ENCODE measurements at places on chromosomes 7 and 10. TPM values are rescaled to one million over a fixed set of nuclear protein-coding genes. Genes with fewer than 3 reads are reported as not detected.

The DNA2 gene
- polyA plus RNA-seq: 3.9 TPM

The PTPN20 gene
- not detected for polyA plus RNA-seq

The TMEM270 gene
- not detected for polyA plus RNA-seq

The OR2A42 gene
- polyA plus RNA-seq: not detected

The HOXA5 gene
- 29.4 TPM for polyA plus RNA-seq

DNA sequence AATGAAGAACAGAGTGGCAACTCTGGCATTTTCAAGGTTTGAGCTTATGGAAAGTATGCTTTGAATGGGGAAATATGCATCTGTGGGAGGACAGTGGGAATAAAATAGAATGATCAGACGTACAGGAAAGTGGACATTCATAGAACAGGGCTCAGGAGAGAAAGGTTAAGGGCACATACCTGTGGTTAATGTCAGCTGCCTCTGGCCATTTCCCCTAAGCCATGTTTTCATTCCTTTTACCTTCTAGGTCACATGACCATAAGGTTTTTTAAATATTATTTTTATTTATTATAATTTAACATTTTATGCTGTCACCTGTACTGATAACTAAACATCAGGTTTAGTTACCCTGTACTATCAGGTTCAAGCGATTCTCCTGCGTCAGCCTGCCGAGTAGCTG, 52.8 kb downstream of the LRRC4 start:
- DNase-seq: no peak

GRCh38 chr10:122232769-122233168, 38.3 kb upstream of the BTBD16 start:
- peak; percentile 95 for DNase-seq

The EVX1 gene
- not detected for polyA plus RNA-seq

GRCh38 chr10:110433740-110434139, 64.0 kb upstream of the DUSP5 start:
- DNase-seq: no peak

The PHYHIPL gene
- polyA plus RNA-seq: not detected

- no peak for DNase-seq
These were observed 1037.1 kb downstream of the GATA3 start for GRCh38 chr10:9091530-9092093.

DNA sequence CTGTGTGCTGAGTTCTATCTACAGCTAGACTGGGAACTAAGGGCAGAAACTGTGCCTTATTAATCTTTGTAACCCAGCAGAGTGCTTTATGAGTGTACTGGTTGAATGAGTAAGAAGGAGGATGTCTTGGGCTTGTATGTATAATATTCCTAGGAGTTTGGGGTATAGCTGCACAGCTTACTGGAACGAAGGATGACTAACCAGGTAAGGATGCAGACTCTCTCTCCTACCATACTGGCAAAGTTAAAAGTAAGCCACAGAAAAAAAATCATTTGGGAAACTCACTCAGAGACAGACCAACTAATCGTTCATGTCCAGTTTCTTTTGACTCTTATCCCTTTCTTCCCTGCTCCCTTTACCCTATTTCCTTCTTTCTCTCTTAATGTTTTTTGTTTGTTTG, 1.4 kb upstream of the DHTKD1 start:
- DNase-seq: peak; percentile 93

The LRMDA gene
- 0.07 TPM for polyA plus RNA-seq

GRCh38 chr10:93897070-93897780, 3.4 kb downstream of the SLC35G1 start:
- DNase-seq: no peak

GRCh38 chr7:121084256-121084655, 95.7 kb downstream of the CPED1 start:
- DNase-seq: peak; percentile 44

- DNase-seq: no peak
These were observed 58.7 kb upstream of the TMEM106B start for GRCh38 chr7:12152196-12152918.

The TRIM74 gene
- polyA plus RNA-seq: 0.11 TPM

GRCh38 chr7:92748495-92748894, 87.9 kb downstream of the CDK6 start:
- DNase-seq: no peak

The OPALIN gene
- not detected for polyA plus RNA-seq

The VPS37D gene
- 3.1 TPM for polyA plus RNA-seq

The ATP6V0E2 gene
- polyA plus RNA-seq: 29.3 TPM

DNA sequence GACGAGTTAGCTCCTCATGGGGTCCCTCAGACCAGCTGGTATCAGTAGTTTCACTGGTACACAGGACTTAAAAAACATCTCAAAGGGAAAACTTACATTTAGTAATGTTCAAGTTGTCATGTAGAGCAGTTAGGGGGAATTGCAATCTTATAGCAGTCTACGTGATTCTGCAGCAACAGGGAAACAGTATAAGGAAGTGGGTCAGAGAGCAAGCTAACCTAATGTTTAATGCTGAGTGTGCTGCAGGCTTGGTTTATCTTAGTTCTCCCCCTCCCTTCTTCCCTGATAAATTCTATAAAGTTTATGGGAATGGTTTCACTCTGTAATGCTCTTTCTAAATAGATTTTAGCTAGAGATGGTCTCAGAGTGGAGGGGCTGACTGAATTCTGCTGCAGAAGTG, 11.3 kb downstream of the SPAM1 start:
- DNase-seq: no peak

The C10orf95 gene
- not detected for polyA plus RNA-seq

GRCh38 chr7:44306606-44307005, 18.8 kb downstream of the CAMK2B start:
- no peak for DNase-seq

DNA sequence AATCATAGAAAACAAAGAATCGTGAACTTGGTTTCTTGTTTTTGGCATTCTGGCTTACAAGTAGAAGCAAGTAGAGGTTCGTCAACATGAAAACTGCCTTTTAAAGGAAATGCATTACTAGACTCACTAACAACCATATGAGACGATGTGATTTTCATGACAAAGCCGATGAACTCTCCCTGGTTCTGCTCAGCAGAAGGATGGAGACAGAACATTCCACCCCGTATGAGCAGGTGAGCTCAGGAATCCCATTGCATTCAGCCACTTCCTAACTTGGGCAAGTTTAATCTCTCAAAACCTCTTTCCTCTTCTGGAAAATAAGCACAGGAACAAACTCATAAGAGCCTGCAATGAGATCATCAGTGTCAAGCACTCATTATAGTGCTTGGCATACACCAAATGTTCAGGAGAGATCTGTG, 57.4 kb upstream of the SVIL start:
- DNase-seq: peak; percentile 35

The CAV2 gene
- polyA plus RNA-seq: 265 TPM

The OSBPL3 gene
- 15.4 TPM for polyA plus RNA-seq

The TFPI2 gene
- polyA plus RNA-seq: 99.0 TPM

GRCh38 chr7:17194656-17195055, 103.8 kb upstream of the AHR start:
- DNase-seq: no peak

- DNase-seq: no peak
These were observed 48.8 kb downstream of the SH3PXD2A start for GRCh38 chr10:103806395-103807187.

DNA sequence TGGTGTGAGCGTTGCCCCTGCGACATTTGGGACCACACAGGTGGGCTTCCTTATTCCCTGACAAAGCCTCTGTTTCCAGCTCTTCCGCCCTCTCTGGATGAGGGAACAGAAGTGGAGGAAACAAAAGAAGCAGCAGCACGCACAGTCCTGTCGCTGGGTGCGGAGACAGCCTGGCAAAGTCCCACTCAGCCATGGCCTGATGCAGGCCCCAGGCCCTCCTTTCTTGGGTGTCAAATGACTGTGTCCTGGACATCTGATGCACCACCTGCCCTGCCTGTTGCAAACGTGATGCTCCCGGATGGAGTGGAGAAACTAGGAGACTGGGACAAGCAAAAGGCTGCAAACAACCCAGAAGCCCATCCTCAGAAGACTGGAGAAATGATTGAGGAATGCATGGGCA, 20.7 kb downstream of the ZMIZ2 start:
- DNase-seq: no peak

The ZNF239 gene
- polyA plus RNA-seq: 7.4 TPM

DNA sequence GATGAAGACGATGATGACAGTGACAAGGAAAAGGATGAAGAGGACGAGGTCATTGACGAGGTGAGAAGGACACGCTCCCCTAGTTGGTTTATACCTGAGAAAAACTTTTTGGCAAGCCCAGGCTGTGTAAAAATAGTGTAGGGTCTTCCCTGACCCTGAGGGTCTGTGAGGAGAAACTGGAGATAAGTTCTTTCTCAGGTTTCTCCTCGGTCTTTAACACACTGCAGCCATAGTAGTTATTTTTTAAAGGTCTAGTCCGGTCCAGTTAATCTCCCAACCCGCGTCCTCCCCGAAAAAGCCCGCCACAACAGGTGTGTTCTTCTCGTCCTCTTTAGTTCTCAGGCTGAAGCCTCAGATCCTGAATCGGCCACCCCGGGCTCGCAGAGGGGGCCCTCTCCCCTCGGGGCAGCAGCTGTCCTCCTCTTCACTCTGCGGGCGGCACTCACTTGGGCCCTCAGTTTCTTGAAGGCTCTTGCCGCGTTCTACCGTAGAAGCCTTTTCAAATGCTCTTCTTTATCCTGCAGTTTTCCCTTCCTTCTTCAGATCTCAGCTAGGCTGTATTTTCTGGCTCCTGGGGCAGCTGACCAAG, 411 bp downstream of the BCCIP start:
- peak; percentile 1 for DNase-seq
